ENCODE measurements at places on chromosomes 2 and 18. TPM values are rescaled to one million over a fixed set of nuclear protein-coding genes. Genes with fewer than 3 reads are reported as not detected.

Gene MEP1B
- not detected for total RNA-seq

Gene CDK5R2
- not detected for total RNA-seq

Gene LRPPRC
- total RNA-seq, result 38.7 TPM

Gene NAT8
- not detected for total RNA-seq

Gene SPIRE1
- 13.9 TPM for total RNA-seq

Gene PDE11A
- 0.81 TPM for total RNA-seq

Gene G6PC2
- total RNA-seq, result not detected

Gene SP3
- 97.1 TPM for total RNA-seq

Gene DSEL
- total RNA-seq, result 13.2 TPM

Gene PRLH
- total RNA-seq, result not detected

Gene HNMT
- total RNA-seq, result 0.33 TPM

Gene GALR1
- total RNA-seq, result not detected

Gene SPHKAP
- total RNA-seq, result under 0.01 TPM

Gene NEUROD1
- not detected for total RNA-seq

Gene COX7A2L
- total RNA-seq, result 113 TPM

Gene GPR148
- not detected for total RNA-seq

Gene BOLL
- not detected for total RNA-seq

Gene PLEKHB2
- 75.6 TPM for total RNA-seq

Gene ANKRD30BL
- not detected for total RNA-seq

Gene HRH4
- not detected for total RNA-seq

Gene NPC1
- total RNA-seq, result 84.3 TPM

Gene DPYSL5
- 0.16 TPM for total RNA-seq

Gene SCYGR3
- not detected for total RNA-seq

Gene RPRM
- total RNA-seq, result not detected

Gene XRCC5
- 220 TPM for total RNA-seq

Gene METTL5
- 34.2 TPM for total RNA-seq

Gene SKA1
- total RNA-seq, result 35.8 TPM

Gene CCBE1
- 14.0 TPM for total RNA-seq

Gene NGEF
- 0.98 TPM for total RNA-seq

Gene RGPD4
- not detected for total RNA-seq

Gene KIAA2012
- not detected for total RNA-seq

Gene SERPINB13
- not detected for total RNA-seq

Gene CYRIA
- total RNA-seq, result 4.3 TPM

Gene ANKZF1
- 25.9 TPM for total RNA-seq
